Cardiac septum (tissue), 1 donor: ENCODE measurements at places on chromosomes 1 and 21.

DNA sequence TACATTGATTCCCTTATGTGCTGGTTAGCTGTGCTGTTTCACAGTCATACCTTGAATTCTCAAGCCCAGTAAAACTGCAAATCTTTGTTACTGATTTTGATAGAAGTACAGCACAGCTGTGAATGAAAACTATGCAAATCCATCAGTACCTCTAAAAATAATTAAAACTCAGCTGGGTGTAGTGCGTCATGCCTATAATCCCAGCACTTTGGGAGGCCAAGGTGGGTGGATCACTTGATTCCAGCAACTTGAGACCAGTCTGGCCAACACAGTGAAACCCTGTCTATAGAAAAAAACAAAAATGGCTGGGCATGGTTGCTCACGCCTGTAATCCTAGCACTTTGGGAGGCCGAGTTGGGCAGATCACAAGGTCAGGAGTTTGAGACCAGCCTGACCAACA is 61.2 kb downstream of the NUP210L start:
- DNase-seq, result no peak

DNA sequence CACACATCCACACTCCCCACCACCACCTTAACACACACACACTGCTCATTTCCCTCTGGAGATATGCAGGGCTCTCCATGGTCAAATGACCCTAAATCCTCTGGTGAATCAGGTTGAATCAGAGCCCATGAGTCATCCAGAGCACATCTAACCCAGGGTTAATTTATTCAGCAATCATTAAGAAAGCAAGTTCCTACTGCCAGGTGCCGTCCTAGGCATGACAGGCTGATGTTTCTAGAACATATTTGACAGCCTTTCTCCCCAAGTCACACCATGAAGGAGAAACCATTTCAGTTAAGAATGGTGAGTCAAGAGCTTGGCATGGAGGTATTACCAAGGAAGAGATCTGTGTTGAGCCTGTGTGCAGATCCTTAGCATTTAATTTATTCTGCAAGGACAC is 194.3 kb upstream of the CAMK1G start:
- DNase-seq, result no peak

- DNase-seq, result no peak
Measured at GRCh38 chr1:11434926-11435325, 44.0 kb upstream of the DISP3 start.

DNA sequence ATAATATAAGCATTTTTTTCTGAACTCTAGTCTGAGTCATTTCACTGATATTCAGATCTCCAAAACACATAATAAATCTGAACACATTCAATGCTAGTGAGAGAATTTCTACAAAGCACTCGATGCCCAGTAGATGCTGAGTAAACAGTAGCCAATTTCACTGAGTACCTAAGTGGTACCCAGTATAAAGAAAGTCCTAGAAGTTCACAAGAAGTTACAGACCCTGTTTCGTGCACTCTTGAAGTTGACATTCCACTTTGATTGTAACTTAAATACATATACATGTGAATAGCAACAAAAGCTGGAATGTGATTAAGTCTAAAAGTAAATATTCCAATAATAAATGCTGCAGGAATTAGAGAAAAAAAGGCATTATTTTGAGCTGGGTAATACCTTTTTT is 33.2 kb upstream of the RGS2 start:
- no peak for DNase-seq

DNA sequence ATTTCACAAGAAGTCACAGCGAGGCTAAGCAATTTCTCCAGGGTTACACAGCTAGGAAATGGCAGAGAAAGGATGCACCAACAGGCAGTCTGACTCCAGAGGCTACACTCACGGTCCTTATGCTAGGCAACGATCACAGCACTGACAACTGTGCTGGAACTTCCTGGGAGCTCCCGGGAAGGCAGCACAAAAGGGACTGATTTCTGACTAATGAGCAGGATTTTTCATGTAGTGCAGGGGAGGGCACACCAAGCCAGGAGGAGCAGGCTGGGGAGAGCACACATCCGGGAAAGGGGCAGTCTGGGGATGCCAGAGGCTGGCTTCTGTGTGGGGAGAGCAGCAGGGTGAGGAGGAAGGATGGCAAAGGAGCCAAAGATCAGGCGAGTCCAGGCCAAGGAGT is 486.7 kb downstream of the OMA1 start:
- DNase-seq, result no peak

DNA sequence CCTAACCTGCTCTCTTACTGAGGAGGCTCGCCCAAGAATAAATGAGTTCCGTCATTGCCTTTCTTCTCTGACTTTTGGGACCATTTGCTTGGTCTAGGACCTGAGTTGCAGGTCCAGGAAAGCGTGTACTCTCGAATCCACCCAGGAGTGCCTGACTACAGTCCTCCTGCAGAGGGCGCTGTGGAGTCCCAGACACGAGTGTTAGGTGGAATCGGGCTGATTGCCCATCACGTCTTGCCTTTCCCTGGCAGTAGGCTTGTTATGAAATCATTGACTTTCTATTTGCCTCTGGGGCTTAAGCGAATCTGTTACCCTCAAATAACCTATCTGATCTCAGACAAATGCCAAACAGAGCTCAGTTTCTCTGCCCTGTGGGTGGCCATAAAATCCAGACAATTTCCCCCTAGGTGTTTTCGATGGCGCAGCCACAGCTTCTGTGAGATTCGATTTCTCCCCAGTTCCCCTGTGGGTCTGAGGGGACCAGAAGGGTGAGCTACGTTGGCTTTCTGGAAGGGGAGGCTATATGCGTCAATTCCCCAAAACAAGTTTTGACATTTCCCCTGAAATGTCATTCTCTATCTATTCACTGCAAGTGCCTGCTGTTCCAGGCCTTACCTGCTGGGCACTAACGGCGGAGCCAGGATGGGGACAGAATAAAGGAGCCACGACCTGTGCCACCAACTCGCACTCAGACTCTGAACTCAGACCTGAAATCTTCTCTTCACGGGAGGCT is at the start of gene IL20:
IL20 (plus strand) TSS at position 685 of the 733 bp plus-strand sequence. CDS start 230 bp downstream, outside the sequence.
- peak; percentile 85 for DNase-seq

- DNase-seq, result no peak
Measured at GRCh38 chr1:183873642-183874041, 68.7 kb downstream of the RGL1 start.

GRCh38 chr1:41482001-41482765 is 2.3 kb downstream of the EDN2 start:
- DNase-seq, result no peak

DNA sequence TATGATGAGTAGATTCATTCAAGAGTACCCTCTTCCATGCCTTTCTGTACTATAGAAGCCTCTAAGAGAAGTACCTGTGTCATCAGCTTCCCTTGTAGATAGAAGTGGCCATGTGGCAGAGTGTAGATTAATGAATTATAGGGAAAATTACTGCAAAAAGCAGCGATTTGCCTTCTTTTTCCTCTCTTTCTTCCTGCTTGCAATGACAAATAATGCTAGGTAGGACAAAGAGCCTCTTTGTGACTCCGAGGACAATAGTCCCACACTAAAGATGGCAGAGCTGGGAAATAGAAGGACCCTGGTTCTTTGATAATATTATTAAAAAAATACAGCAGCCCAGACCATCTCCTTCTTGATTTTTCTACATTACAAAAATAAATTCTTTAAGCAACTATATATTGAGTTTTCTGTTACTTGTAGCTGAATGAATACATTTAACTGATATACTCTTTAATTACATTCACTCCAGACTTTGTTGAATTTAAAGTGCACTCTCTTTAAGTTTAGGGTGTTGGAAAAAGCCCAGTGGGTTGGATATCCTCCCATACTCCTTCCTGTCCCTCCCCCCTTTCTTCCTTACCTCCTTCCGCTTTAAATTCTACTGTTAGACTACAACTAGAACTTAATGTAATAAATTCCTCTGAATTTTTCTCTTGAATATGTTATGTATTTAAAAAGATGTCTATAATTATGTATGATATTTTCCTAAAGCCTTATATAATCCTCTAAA is 198.2 kb upstream of the APP start:
- DNase-seq, result no peak

GRCh38 chr1:182575540-182576149 is 13.4 kb downstream of the RNASEL start:
- DNase-seq, result no peak

GRCh38 chr1:58443986-58444868 is 102.3 kb downstream of the OMA1 start:
- DNase-seq, result no peak

- no peak for DNase-seq
Measured at GRCh38 chr1:216028631-216029030, 394.6 kb downstream of the USH2A start.

GRCh38 chr1:22341791-22342605 is 109.7 kb upstream of the ZBTB40 start:
- DNase-seq, result no peak

GRCh38 chr1:51612447-51612961 is 4.4 kb upstream of the OSBPL9 start:
- DNase-seq, result no peak

- no peak for DNase-seq
Measured at GRCh38 chr1:229819091-229819490, 193.0 kb downstream of the URB2 start.

- DNase-seq, result no peak
Measured at GRCh38 chr1:165717918-165718515, 19.7 kb upstream of the ALDH9A1 start.

DNA sequence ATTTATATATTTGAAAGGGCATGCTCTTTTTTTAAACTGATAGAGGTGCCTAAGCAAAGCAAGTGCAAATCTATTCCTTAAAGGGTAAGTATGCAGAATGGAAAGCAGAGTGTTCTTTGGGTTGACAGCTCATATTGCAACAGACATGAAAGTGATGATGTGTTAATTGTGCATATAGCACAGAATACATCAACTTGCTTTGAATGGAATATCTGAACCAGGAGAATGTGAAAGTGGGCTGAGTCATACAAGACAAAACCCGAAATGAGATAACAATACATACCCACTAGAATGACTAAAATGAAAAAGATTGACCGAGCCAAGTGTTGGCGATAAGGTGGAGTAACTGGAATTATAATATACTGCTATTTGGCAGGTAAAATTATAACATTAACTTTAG is 4.3 kb downstream of the CR1 start:
- no peak for DNase-seq

GRCh38 chr1:151009206-151009587 is 948 bp downstream of the PRUNE1 start:
- DNase-seq, result no peak

DNA sequence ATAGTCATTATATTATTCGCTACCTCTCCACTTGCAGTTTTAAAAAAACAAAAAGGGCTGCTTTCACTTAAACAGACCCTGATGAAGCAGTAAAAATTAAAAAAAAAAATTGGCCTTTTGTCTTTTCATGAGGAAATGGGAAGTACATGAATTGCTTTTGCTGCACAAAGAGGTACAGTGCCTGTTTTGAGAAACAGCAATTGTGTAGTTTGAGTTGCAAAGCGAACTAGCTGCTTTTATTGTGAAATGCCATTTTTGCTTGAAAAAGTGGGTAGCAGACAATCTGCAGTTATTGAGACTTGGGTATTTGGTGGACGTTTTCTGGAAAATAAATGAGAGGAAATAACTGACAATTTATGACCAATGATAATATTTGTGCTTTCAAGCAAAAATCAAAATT is 7.0 kb downstream of the DIP2A start:
- no peak for DNase-seq

DNA sequence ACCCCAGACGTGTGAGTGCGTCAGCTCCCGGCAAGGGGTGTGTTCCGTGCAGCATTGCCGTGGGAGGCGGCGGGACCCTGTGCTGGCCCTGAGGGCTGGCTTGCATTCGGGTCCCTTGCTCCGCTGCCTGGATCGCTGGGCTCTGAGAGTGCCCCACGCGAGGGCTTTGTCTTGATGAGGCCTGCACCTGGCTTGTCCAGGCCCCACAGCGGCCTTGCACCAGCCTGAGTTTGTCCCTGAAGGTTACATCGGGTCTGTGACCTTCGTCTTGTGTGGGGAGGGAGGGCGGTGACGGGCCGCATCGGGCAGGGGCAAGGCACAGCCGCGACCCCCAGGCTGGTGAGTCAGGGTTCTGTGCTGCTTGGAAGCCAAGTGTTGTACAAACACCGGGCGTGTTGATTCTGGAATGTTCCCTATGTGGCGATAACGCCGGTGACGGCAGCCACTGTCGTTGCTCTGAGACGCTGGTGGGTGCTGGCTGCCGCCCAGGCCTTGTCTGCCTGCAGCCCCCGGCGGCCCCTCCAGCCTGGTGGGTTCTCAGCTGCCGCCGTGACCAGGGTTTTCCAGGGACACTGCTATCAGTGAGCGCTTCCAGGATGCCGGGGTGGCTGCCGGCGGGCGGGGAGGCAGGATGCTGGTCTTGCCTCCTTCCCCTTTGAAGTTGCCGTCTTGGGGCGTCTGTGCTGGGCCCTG is 42.9 kb downstream of the SLX9 start:
- DNase-seq, result no peak

- no peak for DNase-seq
Measured at GRCh38 chr1:244209955-244210354, 158.9 kb downstream of the ZBTB18 start.

DNA sequence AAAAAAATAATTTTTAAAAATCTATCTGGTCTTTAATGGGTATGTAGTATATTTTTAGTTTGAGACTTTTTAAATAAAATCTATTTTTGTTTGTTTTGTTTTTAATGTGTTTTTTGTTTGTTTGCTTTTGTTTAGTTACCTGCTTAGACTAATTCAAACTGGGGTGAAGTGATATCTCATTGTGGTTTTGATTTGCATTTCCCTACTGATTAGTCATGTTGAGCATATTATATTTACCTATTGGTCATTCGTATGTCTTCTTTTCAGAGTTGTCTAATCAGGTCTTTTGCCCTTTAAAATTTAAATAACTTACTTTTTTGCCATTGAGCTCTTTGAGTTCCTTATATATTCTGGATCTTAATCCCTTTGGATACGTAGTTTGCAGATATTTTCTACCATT is 20.3 kb downstream of the CD1B start:
- DNase-seq, result no peak

GRCh38 chr21:29943885-29944284 is 4.1 kb upstream of the GRIK1 start:
- no peak for DNase-seq

- DNase-seq, result no peak
Measured at GRCh38 chr1:148160048-148160342, 7.9 kb upstream of the NBPF11 start.

DNA sequence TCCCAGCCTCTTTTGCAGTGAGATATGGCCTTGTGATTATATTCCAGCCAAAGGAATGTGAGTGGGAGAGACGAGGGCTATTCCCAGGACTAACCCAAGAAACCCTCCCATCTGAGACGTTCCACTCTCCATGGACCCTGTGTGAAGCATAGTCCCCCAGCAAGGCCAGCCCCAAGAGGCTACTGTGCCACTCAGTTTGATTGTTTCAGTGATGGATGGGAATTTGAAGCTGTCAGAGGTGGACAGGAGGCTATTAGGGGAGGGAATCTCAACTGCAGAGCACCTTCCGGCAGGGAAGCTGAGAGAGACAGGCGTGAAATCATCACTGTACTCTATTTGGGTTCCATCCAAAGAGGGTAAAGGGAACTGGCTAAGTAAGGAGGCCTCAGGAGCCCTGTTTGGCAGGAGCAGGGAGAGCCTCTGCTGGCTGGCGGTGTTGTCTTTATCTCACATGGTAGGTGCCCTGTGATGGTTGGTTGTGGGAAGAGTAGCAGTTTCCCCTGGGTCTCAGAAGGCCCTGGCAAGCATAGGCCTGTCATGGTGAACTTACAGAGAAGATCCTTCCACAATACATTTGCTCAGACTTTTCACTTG is 3.4 kb upstream of the TEX35 start:
- peak; percentile 63 for DNase-seq

- no peak for DNase-seq
Measured at GRCh38 chr1:162134646-162135045, 65.2 kb downstream of the NOS1AP start.
